ENCODE measurements at places on chromosomes 7 and 10.

GRCh38 chr7:33130184-33130583 is 820 bp downstream of the BBS9 start:
- DNase-seq = no peak

DNA sequence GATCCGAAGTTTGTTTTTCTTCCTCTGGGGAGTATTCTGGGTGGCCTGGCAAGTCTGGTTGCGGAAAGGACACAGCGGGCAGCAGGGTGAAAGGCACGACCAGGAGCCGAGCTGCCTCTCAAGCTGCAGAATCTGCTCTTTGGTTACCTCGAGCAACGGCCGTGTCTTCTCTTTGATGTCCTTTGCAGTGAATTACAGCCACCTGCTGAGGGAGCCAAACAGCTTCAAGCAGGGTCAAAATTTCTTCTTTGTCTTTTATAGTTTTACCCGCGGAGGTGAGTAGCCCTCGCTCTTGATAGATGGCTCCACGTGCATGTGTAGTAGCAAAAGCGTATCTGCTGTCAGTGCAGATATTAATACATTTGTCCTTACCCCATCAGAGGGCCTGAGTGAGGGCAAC is 177.3 kb upstream of the MBL2 start:
- peak; percentile 32 for DNase-seq

DNA sequence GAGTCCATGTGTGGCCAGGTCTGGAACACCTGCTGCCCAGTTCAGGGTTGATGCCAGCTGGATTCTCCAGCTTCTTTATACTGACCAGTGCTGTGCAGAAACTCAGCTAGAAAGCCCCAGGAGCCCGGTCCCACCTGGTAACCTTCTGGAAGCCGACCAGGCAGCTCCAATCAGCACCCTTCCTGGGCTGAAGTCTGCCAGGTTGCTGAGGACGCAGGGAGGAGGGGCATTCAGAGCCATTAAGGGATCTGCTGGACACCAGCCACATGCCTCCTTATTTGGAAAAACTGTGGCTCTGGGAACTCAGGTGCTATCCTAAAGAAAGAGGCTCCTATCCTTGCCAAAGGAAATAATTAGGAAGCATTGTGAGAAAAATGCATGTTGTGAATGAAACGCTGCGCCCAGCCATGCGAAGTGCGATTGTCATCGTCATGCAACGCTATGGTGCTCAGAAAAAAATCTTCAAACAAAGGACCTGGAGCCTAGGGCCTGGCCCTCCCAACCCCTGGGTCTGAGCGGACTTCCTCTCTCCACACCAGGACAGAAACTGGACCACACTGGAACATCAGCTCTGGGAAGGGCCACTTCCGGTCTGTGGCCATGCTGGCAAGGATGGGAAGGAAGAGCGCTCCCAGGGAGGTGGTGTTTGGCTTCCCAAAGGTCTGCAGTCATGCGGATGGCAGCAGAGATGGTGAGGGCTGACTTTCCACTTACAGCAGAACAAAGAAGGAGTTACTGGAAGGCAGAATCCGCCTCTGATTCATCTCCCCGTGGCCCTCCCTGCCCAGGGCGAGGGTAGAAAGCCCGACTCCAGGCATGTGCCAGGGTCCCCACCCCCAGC is 90.1 kb downstream of the FAM53B start:
- DNase-seq = no peak

GRCh38 chr10:88254091-88254490 is 329.0 kb downstream of the RNLS start:
- no peak for DNase-seq

GRCh38 chr7:140349144-140349771 is 49.1 kb downstream of the SLC37A3 start:
- DNase-seq = no peak

GRCh38 chr7:43625453-43625852 is 42.5 kb downstream of the STK17A start:
- DNase-seq = peak; percentile 63

- DNase-seq = no peak
These were observed 8.9 kb downstream of the GRID1 start for GRCh38 chr10:86357676-86358075.

Measured in MM.1S (cell line).